ENCODE measurements at places on chromosomes 3 and 15.
A peak's percentile ranks its signal among the peaks of the same experiment; 100 is the strongest.

GRCh38 chr3:37154668-37155314, 19.6 kb downstream of the LRRFIP2 start:
- no peak for DNase-seq

- DNase-seq, result no peak
Measured at GRCh38 chr3:187843654-187844053, 98.4 kb upstream of the BCL6 start.

- DNase-seq, result no peak
Measured at GRCh38 chr15:81050259-81050658, 49.5 kb downstream of the TLNRD1 start.

GRCh38 chr3:150783316-150783715, 20.3 kb upstream of the SIAH2 start:
- DNase-seq, result no peak

- DNase-seq, result no peak
Measured at GRCh38 chr3:140406655-140407054, 271.2 kb upstream of the TRIM42 start.

GRCh38 chr15:100692671-100693070, 90.3 kb downstream of the ASB7 start:
- DNase-seq, result no peak

- peak; percentile 17 for DNase-seq
Measured at GRCh38 chr3:21170964-21171363, 580.0 kb downstream of the ZNF385D start.

- peak; percentile 55 for DNase-seq
Measured at GRCh38 chr15:31464216-31465082, 137.8 kb downstream of the KLF13 start.

- DNase-seq, result peak; percentile 75
Measured at GRCh38 chr15:55526559-55527036, 18.6 kb upstream of the DNAAF4 start.

DNA sequence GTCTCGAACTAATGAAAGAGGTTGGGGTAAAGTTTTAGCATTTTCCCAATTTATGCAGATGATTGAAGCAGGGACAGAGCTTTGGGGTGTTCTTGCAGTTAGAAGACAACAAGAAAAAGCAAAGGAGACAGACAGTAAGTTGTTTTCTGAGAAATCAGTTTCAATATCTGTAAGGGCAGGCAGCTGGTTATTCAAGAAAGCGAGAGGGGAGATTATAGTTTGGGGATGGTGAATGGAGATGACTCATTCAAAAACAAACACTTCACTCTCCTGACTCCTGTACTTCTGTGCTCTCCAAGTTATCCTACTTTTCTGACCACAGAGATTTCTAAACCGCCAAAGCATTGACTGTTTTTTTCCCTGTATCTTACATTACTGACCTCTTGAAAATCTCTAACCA, 352.0 kb downstream of the GAP43 start:
- no peak for DNase-seq

DNA sequence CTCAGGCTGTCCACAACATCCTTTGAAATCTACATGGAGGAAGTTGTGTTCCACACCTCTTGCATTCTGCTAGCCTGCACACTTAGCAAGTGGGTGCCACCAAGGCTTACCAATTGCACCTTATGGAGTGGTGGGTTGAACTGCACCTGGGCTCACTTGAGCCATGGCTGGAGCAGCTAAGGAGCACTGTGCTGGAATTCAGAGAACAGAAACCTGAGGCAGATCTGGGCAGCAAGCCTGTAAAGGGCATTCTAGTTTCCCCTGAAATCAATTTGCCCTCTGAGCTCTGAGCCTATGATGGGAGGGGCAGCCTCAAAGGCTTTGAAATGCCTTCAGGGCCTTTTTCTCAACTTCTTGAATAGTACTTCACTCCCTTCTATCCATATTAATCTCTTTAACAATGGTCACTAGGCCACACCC, 18.0 kb downstream of the BTLA start:
- no peak for DNase-seq

- DNase-seq, result no peak
Measured at GRCh38 chr15:76109046-76109445, 49.3 kb downstream of the TMEM266 start.

- no peak for DNase-seq
Measured at GRCh38 chr3:40366203-40367162, 20.5 kb upstream of the ENTPD3 start.

DNA sequence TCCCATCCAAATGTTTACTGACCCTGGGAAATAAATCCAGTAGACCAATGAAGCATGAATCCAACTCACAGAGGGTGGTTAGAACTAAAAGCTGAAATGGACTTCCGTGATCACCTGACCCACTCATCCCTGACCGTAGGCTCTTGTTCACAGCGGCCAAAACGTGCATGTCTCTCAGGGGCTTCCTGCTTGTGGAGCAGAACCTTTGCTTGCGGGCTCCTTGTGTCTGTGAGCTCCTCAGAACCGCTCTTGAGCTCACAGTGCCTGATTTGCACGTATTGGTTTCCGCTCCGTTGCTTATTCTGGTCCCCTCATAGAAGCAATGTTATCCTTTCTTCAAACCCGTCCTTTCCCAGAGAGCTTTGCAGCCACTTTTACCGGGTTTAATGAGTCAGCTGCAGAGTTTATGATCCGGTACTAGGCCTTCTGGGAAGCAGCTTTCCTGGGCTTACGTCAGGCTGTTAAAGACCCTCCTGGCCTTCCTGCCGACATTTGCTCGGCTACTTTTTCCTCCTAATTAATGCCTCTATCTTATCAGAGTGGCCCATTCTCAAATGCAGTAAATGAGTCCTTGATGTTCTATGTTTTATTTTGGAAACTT, 35.4 kb downstream of the LIPC start:
- no peak for DNase-seq

GRCh38 chr15:62269504-62269903, 104.4 kb upstream of the C2CD4B start:
- DNase-seq, result peak; percentile 3

- no peak for DNase-seq
Measured at GRCh38 chr15:78339559-78339958, 594 bp upstream of the CRABP1 start.

DNA sequence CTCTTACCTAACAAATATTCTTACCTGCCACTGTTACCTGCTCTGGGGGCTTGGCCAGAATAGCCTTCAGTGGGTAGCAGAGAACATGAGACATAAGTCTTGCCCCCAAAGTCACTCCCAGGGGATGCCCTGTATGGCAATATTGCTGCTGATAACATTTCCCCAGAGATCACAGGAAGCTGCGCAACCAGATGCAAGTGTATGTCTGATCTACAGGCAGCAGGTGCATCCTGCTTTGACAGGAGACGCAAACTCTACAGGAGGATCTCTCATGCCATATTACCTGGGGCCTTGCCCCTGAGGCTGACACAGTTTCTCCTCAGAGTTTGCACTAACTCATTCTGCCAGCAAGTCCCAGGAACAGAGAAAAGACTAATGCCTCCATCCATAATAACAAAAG, 174.4 kb upstream of the LPP start:
- DNase-seq, result peak; percentile 98

DNA sequence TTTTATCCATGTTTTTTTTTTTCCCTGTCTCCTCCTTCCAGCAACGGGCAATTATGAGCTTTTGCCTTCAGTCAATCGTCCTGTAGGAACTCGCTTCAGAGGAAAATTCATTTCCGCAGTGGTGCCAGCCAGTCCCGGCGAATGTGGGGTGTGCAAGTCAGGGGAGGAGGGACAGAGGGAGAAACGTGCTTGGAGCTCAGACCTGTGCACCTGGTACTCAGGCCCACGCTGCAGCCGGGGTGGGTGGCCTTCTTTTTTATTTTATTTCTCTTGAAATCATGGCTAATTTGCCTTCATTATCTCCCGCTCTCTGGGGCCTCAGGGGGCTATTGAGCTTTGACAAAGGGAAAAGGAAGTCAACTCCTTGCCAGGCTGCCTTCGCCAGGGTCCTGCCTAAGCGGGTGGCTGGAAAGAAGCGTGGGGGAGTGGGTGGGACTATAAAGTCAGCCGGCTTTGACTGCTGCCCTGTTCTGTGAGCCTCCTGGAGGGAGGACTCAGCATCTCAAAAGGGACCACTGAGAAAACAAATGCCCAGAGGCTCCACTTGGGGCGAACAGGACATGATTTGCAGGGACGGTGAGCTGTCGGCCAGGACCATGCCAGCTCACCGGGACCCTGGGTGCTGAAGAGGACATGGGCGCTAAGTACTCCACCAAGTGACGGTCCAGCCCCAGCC, 5.5 kb downstream of the GRIP2 start:
- no peak for DNase-seq

- no peak for DNase-seq
Measured at GRCh38 chr15:87573039-87573438, 683.5 kb downstream of the NTRK3 start.

GRCh38 chr3:172191629-172192028, 152.3 kb downstream of the FNDC3B start:
- no peak for DNase-seq

GRCh38 chr15:90064911-90065681, 37.2 kb downstream of the IDH2 start:
- no peak for DNase-seq

DNA sequence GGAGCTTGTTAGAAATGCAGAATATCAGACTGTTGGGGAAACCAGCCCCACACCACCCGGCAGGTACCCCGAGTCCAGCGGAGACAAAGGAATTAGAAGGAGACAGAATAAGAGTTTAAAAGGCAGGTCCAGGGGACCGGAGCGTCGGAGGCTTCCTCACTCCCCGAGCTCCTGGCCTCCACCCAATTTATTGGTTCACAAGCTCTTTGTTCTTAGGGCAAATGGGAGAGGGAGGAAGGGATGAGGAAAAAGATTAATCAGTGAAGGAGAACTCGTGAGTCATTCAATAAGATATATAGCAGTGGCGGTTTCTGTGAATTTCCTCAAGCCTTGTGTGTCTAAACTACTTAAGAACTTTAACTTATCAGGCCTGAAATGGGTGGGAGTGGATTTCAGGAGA, 32.1 kb upstream of the WDR72 start:
- DNase-seq, result no peak

DNA sequence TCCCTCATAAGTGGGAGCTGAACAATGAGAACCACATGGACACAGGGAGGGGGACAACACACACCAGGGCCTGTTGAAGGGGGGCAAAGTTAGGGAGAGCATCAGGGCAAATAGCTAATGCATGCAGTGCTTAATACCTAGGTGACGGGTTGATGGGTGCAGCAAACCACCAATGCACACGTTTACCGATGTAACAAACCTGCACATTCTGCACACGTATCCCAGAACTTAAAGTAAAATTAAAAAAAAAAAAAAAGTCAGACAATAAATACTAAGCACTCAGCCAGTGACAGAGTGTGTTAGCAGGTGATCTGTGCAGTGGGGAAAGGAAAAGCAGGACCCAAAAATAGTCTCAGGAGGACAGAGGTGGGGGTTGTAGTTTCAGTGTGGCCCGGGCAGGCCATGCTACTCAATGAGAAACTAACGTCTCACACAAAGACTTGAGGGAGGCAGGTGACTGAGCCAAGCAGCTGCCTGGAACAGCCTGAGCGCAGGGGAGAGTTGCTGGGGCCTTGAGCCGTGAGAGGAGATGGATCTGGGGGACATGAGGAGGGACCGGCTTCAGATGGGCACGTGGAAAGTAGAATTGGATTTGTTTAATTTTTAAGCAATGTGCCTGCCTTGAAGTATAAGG, 18.4 kb downstream of the ANKDD1A start:
- DNase-seq, result no peak

DNA sequence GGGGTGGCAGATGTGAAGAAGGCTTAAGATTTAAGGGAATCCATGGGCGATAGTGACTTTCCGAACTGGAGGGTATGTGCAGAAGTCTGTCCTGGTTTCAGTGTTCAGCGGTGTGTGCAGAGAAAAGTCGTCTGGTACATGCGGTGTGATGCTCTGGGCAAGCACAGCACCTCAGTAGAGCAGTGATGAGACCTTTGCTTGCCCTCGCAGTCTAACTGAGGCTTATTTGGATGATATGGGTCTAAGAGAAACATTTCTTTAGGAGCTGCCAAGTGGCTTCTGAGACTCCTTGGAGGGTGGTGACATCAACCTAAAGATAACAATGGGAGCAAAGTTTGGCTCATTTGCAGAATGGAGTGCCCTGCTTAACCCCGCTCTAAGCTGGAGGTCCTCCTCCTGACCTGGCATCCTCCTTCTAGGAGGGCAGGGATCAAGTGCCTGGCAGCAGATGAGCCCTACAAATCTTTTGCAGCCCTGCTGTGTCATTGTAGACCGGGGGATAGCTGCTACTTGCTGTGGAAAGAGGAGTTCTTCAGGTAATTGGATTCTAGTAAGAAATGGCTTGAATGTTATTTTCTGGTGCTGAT, 228.1 kb upstream of the AZI2 start:
- no peak for DNase-seq

GRCh38 chr15:65541231-65541820, 11.1 kb downstream of the HACD3 start:
- DNase-seq, result no peak

DNA sequence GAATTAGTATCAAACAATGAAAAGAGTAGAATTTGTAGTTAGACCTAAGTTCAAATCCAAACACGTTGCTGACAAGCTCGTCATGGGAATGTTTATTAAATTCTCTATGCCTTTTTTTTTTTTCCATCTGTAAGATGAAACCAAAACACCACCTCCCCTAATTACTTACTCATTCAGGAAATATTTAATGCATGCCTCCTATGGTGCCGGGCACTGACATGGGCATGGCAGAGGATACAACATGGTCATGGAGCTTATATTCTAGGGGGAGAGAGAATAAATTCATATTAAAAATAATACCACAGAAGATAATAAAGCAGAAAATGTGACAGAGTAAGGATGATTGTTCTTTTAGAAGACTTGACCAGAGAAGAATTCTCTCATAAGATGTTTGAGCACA, 215.8 kb downstream of the RYR3 start:
- DNase-seq, result no peak

- DNase-seq, result no peak
Measured at GRCh38 chr3:81435050-81435449, 326.4 kb downstream of the GBE1 start.

- no peak for DNase-seq
Measured at GRCh38 chr3:38122712-38123290, 14.1 kb downstream of the ACAA1 start.

- DNase-seq, result no peak
Measured at GRCh38 chr3:100811779-100812507, 102.6 kb downstream of the TFG start.

GRCh38 chr3:190676481-190676880, 162.6 kb downstream of the IL1RAP start:
- DNase-seq, result no peak

DNA sequence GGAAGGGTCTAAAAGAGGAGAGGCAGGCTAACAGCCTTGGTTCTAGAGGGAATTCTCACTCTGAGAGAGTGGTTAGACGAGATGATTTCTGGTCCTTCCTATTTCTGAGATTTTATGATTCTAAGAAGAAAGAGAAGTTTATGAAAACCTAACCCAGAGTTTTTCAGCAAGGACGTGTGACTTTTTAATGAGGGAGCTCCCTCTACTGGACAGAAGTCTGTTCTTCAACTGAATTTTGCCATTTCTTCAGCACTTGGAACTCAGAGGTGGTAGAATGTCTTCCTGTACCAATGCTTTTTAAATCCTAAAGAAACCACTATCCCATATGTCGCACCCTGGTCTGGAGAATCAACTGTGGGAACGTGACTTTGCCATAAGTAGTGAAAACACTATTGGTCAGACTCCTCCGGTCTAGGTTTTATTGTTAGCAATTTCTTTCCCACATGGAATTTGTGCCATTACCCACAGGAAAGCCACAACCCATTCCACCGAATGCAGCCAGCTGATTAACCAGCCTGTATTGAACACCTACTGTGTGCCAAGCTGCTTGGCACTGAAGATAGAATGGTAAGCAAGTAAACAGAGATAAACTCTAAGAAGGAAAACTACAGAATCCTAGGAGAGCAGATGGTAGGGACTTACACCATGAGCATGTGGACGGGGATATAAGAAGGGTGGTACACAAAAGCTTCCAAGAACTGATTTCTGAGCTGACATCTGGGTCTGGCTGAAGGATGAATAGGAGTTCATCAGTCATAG, 199.5 kb upstream of the LMCD1 start:
- peak; percentile 39 for DNase-seq
